ENCODE measurements at places on chromosomes 12 and 14.

DNA sequence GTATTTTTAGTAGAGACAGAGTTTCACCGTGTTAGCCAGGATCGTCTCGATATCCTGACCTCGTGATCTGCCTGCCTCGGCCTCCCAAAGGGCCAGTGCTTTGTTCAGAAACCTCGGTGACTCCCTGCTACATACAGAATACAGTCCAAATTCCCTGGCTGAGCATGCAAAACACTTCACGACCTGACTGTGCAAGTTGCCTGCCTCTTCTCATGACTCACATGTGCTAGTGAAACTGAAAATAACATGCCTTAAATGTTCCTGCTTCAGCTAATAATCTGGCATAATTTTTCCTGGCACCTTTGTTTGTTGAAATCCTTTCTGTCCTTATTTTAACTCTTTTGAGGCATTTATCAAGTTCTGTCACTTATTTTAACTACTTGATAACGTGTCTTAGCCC is 8.2 kb downstream of the DMAC2L start:
- DNase-seq, result no peak

DNA sequence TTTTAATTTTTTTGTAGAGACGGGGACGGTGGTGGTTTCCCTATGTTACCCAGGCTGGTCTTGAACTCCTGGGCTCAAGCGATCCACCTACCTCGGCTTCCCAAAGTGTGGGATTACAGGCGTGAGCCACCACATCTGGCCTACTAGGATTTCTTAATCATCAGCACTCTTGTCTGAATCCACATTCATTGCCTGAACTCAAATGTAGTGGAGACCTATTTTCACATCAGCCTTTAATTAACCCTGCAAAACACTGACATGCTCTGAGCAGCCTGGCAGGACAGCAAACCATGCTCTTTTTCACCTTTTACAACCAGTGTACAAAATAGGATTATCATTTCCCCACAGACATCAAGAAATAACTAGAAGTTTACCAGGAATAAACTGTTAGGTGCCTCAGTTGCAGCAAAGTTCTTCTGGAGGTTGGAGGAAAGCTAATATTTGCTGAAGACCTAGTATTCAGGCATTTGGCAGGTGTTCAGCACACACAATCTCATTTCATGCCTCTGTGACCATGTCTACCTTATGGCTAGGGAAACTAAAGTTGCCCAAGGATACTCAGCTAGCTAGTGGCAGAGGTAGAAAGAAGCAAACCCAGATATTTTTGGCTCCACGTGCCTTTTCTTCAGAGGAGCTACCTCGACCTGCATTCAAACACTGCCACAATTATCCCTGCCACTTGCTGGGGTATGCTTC is 37.7 kb downstream of the CFL2 start:
- no peak for DNase-seq

GRCh38 chr12:88437226-88437625 is 143.0 kb downstream of the KITLG start:
- no peak for DNase-seq

GRCh38 chr14:33480071-33480886 is 470.6 kb downstream of the EGLN3 start:
- DNase-seq, result no peak

GRCh38 chr14:85663667-85664066 is 133.7 kb downstream of the FLRT2 start:
- DNase-seq, result no peak

GRCh38 chr14:93023039-93023438 is 92.7 kb downstream of the ITPK1 start:
- no peak for DNase-seq

- no peak for DNase-seq
Observed at GRCh38 chr14:104211215-104211614, 72.8 kb downstream of the KIF26A start.

- DNase-seq, result no peak
Observed at GRCh38 chr14:98444077-98444476, 827.9 kb downstream of the BCL11B start.

DNA sequence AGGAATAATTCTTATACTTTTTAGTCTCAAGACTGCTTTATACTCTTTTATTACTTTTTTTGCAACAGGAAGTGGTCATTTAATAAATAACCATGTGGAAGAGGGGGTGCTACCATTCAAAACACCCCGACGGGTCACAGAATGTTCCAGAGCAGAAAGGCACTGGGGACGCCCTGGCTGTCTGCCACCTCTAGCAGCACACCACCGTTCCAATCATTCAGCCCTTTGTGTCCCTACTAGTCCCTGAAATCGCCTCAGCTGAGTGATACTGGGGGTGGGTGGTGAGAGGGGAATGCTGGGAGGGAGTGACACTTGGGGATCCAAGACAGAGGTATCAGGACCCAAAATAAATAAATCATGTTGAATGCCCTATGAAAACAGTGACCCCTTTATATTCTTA is 52.4 kb downstream of the MON2 start:
- no peak for DNase-seq

DNA sequence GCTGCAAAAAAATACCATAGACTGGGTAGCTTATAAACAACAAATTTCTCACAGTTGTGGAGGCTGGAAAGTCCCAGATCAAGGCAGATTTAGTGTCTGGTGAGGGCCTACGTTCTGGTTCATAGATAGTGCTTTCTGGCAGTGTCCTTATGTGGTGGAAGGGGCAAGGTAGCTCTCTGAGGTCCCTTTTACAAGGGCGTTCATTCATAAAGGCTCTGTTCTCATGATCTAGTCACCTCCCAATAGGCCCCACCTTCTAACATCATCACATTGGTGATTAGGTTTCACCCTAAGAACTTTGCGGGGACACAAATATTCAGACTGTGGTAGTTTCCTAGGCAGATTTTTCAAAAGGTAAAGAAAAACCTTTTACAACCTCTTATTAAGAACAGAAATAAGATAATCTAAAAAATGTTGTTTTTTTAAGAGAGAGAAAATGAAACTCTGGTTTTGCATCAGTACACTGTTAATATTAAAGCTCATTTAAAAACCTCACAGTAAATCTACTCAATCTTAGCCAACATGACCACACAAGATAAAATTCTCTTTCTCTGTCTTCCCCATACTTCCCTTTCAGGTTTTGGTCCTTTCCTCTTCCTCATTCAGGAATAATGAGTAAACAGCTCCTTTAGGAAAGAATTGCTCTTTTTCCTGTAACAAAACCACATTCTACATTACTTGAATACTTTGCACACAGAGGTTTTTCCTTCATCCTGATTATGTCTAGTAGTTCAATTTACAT is 117.5 kb downstream of the UNC79 start:
- no peak for DNase-seq

DNA sequence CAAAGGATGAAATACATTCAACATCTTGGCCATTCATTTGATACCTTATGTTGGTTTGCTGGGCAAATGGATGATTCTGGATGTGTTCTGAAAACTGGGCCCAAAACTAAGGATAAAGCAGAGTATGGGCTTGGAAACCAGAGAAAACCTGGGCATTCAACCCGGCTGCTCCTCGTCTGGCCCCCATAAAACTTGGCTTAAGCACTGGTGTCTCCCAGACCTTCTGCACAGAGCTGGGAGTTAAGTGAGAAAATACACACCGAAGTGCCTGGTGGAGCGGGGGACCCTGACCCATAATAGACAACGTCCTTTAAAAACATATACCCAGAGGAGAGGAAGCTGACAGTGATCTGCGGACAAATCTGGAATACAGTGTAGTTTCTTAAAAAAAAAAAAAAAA is 112.5 kb downstream of the FOXN3 start:
- no peak for DNase-seq

DNA sequence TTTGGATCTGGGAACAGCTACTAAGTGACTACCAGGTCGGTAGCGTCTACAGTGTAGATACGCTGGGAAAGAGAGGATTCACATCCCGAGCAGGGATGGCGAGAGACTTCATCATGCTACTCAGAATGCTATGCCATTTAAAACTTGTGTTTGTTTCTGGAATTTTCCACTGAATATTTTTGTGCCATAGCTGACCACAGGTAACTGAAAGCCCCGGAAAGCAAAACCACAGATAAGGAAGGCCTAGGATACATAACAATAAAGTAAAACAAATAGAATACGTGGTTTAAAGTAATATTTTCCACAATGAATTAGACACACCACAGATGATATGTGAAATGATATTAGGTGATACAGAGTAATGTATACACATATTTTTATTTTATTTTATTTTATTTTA is 7.9 kb upstream of the HCAR1 start:
- DNase-seq, result no peak

- no peak for DNase-seq
Observed at GRCh38 chr14:99157676-99158075, 114.3 kb downstream of the BCL11B start.

DNA sequence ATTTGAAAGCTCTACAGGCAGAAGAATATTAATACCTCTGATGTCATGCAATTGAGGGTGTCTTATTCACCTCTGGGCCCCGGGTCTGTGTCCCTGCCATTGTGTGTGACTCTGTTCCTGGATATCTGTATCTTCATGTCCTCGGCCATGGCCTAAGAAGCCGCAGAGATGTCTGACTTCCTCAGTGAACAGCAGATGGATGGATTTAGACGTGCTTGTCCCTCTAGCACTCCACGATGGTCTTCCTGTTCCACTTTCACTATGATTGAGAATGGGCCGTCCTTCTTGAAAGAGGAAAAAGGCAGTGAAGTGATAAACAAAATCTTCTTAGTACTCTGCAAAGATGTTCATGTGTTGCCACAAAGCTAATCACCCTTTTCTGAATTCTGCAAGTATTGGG is 217.4 kb downstream of the SLC41A2 start:
- no peak for DNase-seq

DNA sequence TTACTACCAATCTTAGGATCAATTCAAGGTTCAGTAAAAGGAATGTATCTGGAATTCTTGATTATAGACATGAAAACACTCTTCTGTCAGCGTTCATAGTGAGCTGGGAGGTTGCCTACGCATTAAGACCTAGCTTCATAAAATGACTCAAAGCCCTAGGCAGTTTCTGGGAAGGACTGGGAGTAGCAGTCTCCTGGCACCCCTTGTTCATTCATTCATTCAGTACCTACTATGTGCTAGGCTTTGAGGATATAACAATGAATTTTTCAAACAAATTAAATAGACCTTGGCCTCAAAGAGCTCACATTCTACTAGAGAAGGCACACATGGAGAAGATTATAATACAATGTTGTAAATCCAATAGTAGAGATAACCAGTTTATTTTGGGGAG is 46.1 kb downstream of the MDM2 start:
- no peak for DNase-seq

GRCh38 chr12:25458047-25458552 is 95.0 kb downstream of the LMNTD1 start:
- no peak for DNase-seq

DNA sequence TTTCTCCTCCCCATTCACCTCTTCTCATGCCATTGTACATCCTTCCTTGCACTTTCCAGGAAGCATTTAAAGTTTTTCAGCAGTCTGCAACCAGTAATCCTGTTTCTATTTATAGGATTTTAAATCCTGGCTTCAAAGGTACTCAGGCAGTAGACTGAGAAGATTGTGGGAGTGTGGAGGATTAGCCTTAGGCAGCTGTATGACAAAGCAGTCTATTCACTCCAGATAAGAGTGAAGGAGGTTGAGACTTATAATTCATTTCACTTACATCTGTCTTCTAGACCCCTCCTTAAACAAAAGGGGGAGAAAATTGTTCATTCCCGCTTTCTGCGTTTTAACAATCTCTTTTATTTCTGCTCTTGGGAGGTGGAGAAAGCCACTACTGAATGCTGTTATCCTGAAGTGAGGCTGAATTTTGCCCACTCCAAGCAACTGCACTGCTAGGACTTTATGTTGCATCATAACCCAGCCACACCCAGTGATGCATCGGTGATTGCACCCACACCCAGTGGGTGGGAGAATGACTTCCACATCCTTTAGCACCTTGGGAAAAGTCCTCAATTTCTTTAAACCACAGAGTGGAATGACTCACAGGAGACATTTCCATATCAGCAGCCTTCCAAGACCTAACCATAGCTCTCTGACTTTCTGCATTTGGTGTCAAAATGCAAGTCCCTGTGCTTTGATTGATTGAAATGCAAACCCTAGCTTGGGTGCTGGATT is 382.5 kb upstream of the ATP2B1 start:
- peak; percentile 4 for DNase-seq

- DNase-seq, result no peak
Observed at GRCh38 chr12:95673576-95673975, 117.0 kb downstream of the NTN4 start.

DNA sequence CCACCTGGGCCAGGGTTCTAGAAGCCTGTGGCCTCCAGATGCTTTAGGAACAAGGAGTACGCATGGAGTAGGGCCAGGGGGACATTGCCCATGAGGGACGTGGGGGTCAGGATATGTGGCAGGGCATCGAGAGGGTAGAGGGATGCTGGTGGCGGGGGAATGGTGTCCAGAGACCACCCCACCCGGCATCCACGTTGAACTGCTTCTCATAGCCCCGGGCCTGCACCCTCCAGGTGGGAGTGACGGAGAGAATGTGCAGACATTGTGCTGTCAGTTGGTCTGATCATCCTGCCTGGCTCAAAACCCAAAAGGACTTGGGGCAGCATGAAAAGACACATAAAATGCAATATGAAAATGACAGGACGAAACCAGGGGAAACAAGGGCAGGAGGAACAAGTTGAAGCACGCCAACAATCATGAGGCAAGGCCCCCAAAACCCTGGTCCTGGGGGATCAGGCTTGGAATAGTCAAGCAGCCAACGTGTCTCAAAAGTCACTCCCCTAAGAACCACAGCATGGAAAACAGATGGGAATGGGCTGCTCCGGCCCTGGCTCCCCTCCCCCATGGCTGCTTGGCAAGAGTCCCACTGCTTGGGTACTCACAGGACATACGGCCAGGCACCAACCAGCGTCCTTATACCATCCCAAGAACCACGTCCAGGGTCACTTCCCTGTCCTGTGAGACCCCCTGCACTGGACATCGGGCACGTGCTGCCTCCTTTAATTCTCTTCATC is 117.9 kb downstream of the DICER1 start:
- no peak for DNase-seq

DNA sequence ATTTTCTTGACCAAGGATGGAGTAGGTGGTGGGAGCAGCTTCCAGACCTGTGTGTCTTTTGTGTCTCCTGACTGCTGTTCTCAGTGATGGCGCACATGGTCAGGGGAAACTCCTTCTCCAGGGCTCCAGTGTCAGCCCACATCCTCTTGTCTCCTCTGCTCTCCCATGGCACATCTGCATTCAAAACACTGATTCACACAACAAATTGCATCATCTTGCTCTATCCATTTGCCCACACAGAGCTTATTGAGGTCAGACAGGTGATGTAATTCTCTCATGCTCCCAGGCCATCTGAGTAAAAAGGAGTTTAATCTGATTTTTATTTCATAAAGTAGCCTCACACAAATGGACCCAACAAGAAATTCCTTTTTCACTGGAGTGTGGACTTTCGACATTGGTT is 21.8 kb upstream of the TMEM132C start:
- no peak for DNase-seq

DNA sequence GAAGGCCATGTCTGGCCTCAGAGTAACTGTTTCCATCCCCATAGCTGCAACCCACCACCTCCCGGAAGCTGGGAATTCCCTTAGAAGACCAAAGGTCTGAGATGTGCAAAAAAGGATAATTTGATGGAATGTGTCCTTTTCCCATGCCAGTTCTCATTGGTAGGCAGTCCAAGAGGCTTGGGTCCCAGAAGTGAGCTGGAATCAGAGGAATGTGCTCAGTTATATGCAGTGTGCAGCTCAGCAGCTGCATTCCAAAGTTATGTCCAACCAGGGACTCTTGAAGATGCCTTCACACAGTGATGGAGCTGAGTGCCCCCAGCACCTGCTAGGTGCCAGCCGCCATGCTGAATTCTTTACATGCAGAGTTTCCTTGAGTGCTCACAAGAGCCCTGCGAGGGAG is 583.9 kb upstream of the TBX3 start:
- no peak for DNase-seq

Measured in stimulated activated CD4-positive, alpha-beta T cell treated with anti-CD3 and anti-CD28 coated beads, Interleukin-12 subunit alpha, Interleukin-12 subunit beta, amount 100 ng/mL, for 24 hours (primary cell).